NCI-H1694 treated with DMSO at 0.1 percent for 48 hours (cell line): ENCODE measurements at places on chromosomes 11 and 22.

DNA sequence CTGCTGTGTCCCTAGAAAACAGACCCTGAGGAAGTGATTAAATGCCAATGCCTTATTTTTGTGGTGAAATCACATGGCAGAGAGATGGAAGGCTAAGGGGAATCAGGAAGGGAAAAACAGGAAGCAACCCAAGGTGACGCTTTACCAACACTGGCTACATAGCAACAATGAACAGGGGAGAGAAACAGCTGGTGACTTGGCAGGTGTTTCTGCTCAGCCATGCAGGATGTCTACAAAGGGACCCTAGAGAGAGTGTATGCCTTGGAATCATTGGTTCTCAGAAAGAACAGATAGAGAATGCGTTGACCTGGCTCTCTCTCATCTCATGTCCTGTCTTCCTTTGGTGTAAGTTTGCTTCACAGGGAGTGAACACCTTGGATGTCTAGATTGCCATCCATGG is 911.9 kb downstream of the OPCML start:
- DNase-seq: no peak

DNA sequence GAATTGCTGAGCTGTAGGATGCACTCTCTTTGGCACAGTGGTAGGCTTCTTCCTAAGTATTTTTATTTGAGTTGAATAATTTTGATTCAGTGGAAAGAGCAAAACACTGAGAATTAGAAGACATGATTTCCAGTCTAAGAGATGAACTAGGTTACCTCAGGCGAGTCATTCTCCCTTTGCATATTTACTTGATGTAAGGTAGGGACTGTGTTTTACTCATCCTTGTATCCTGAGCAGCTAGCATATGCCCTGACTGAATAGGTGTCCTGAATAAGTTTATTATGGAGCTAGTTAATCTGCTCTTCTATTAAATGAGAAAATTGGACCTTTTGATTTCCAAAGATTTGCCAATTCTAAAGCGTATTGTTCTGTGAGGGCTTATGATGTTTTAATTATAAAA is 50.7 kb downstream of the STIM1 start:
- DNase-seq: no peak

DNA sequence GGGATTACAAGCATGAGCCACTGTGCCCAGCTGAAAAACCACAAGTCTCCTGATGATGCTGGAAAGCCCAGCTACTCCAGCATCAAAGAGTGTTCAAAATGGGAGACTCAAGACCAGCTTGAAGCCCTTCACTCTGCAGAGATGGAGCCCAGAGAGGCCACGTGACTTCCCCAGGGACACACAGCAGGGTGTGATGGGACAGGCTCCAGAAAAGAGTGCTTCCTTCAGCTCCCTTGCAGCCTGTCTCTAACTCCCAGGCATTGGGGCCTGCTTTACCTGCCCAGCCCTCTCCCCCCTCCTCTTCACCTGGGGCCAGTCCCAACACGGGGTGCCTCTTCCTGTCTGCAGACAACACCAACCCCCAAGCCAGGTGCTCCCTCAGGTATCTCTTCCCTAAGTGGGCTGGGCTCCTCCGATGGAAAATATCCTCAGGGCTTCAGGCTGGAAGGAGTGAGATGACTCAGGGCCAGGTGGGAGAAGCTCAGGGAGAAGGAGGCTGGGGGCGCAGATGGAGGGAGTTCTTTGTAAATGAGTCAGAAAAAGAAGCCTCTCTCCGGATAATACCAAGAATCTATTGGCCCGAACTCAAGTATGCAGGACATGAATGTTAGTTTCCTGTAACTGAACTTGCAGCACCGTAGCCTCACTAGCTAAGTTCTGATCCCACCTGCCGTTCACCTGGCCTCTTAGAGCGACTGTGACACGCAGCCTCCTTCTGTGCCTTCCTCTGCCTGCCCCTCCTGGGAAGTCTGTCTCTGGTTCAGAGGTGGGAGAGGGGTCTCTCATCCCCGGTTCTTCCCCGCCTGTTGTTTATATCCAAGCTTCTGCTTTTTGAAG is 326.6 kb downstream of the MN1 start:
- no peak for DNase-seq

DNA sequence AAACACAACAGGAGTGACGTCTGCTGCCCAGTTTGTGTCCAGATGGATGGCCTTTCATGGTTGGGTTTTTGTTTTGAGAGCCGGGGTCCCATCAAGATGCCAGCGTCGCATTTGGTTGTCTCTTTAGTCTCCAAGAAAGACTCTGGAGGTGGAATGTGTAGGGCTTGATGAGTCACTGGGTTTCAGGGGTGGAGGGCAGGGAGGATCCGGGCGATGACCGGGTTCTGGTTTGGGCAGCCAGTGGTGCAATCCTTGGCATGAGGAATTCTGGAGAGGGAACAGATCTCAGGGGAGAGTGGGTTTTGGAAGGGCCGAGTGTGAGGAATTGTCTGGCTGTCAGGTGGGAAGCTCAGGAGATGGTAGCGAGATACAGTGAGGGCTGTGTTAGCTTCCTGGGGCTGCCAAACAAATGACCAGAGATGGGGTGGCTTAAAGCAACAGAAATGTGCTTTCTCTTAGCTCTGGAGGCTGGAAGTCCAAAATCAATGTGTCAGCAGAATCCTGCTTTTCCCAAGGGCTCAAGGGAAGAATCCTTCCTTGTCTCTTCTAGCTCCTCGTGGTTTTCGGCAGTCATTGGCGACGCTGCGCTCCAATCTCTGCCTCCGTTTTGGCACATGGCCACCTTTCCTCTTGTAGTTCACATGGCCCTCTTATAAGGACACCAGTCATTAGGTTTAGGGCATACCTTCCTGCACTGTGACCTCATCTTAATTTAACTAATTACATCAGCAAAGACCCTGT is 26.4 kb upstream of the PPFIA1 start:
- DNase-seq: no peak

- DNase-seq: no peak
Measured at GRCh38 chr11:96173422-96173821, 169.6 kb downstream of the MAML2 start.

GRCh38 chr22:39570665-39571064 is at the start of gene CACNA1I:
TSS of gene CACNA1I (plus strand) at chr22:39570753. CDS start at chr22:39570753, 0 bp downstream.
- DNase-seq: no peak
